CD4-positive, alpha-beta T cell treated with Interferon alpha-2 for 1 hour (primary cell): ENCODE measurements at places on chromosomes 6 and 20.
A peak's percentile ranks its signal among the peaks of the same experiment; 100 is the strongest.

- no peak for DNase-seq
These were observed 2.2 kb upstream of the BTN3A2 start for GRCh38 chr6:26362836-26363220.

DNA sequence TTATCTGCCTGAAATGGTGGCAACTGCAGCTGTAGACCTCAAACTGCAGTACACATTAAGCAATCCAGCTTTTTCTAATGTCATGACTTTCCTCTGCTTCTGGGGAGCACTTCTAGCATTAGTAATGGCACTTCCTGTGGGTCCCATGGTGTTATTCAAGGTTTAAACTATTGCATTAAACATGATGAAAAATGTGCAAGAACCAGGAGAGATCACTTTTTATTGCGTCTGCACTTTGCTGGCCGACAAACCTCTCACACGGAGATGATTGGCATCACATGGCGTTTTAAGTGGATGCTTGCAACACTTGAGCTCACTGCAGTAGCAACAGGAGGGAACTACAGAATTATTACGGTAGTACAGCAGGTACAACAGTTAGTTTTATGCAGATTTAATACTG, 148.4 kb downstream of the HIVEP2 start:
- no peak for DNase-seq

DNA sequence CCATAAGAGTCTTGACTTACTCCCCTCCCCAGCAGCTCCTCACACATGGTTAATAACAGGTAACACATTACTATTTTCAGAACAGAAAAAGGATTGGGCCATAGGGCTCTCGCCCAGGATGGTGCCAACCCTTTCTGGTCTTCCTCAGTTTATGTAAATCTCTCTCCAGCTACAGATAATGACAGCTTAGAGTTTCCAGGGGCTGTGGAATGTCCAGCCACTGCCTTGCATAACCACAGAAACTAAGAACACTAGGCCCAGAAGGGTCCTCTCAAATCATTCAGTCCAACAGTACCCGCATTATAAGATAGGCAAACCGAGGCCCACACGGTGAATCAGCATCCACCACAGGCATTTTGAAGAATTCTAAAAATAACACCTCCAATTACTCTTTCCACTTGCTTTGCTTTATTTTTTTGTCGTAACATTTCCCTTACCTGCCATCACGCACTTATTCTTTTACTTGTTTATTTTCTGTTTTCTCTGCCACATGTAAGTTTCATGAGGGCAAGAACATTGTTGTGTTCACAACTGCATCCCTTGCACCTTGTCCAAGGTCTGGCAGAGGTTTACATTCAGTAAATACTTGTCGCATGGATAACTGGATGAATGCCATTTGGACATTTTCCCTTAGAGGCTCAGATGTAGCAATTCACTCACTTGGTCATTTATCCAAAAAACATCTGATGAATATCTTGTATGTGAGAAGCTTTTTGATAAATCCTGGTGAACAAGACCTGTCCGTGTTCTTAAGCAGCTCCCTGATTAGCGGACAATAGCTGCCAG, 6.4 kb upstream of the SDC4 start:
- no peak for DNase-seq

GRCh38 chr6:137167702-137168377, 5.6 kb downstream of the IL22RA2 start:
- DNase-seq, result no peak

DNA sequence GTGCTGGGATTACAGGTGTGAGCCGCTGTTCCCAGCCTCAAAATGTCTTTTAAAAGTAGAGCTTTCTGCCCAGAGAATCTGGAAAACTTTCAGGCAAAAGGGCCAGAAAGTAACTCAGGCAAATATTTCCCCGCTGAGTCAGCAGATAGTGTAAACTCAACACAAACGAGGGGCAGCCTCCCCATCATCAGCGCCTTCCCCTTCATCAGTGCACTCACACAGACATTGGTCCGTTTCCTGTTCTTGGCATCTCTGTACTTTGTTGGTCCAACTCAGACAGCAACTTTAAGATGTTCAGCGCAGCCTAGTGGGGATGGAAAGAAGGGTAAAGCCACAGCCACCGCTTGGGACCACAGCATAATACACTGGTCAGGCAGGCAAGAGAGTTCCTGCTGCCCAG, 69.5 kb downstream of the CSE1L start:
- DNase-seq, result no peak

DNA sequence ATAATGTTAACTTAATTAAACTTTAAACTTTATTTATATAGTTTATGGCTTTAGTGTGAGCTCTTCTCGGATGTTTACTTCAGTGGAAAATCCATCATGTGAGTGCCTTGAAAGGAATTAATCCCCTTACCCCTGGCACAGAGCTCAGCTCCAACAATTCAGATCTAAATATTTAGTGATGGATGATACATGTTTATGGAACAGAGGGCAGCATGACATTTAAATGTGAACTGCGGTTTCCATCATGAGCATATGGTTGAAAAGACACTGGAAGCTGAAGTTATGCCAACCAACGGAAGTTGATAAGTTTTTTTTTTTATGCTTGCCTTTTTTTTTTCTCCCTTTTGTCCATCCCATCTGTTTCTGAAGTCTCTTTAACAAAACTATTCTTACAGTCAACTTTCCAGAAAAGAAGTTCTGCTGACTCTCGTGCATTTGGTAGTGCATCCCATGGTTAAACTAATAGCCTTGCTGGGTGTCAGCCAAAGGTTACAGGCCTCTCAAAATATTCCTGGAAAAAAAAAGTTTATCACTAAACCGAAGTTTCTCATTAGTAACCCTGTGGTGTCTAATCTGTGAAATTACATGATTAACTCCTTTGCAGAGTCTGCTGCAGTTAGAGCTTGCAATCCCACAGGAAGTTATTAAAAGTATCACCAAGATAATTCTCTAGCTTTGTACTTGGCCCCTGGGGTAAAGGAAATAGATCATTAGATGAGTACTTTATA, 243.9 kb upstream of the TCF21 start:
- DNase-seq, result no peak

- no peak for DNase-seq
These were observed 147.9 kb downstream of the VEGFA start for GRCh38 chr6:43917878-43918382.

GRCh38 chr6:116268589-116269293, 11.0 kb downstream of the TSPYL1 start:
- peak; percentile 72 for DNase-seq

DNA sequence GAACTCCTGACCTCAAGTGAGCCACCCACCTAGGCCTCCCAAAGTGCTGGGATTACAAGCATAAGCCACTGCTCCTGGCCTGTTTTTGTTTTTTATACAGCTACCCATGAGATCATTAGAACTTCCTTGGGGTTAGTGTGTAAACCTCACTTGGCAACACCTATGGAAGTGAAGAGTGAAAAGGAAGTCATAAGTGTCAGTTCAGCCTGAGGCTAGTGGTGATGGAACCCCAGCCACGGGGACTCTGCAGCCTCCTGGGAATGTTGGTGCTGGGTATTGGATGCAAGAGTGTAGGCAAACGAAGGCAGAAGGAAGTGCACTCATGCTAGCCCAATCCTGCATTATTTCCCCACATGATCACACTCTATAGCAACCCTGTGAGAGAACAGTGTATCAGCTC, 33.6 kb upstream of the FUCA2 start:
- no peak for DNase-seq

DNA sequence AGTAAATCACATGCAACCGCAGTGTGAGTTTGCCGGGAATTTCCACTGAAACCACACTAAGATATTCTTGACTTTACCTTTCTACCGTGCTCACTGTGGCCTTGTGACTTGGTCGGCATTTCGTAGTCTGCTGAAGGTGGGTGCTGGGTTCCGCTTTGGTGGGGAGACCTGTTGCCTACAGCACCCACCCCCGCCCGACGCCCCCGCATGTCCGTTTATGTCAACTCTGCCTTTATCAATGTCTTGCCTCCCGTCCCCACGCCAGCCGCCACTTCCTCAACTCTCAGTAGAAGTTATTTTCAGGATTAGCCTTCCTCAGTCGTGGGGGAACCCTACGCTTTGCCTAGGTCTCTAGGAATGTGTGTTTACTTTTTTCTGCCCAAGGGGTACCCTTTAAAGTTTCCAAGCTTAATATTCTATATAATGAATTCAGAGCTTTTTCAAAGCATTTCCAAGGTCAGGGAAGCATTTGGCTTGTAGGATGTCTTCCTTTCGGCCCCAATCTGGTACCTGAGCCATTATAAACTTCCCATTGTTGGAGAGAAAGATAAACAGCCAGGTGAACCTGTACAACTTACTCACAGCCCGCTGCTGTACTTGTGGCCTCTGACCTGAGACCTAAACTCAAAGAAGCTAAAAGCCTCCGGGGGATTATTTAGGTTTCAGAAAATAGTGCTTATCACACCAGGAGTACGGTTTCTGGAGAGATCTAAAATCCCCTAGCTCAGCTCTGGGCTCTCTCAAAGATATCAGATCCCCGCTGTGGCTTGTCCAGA, 54.2 kb downstream of the TBC1D7 start:
- DNase-seq, result peak; percentile 60

- no peak for DNase-seq
These were observed 641 bp downstream of the TCF15 start for GRCh38 chr20:609371-609964.

DNA sequence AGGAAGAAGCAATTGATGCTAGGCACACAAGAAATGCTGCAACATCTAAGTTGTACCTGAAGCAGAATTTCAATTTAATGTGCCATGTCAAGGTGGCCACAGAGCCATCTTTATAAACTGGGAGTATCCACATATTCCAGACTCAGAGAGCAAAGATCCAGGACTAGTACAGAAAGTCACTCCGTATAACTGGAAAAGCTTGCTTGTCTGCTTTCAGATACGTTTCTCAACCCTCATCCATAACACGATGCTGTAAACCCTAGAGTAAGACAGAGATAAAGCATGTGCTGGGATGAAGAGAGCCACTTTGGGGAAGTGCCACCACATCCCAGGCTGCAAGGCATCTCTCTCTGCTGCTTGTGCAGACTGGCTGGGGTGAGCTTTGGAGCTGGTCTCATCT, 134.7 kb downstream of the PACRG start:
- no peak for DNase-seq

DNA sequence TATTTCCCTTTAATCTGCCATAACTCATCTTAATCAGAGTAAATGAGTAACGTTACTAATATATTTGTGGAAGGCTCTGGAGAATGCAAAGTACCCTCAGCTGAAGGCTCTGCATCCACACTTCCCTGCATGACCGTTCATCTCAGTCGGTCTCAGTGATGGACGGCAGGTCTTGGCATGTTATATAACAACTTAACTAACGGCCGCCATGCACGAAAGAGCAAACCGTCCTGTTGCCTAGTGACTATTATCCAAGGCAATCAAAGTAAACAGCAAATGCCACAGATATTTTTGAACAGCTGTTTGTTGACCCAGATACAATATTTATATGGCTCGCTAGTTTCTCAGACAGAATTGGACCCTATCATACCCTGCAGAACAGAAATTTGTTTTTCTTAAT, 194.9 kb upstream of the SMLR1 start:
- no peak for DNase-seq

DNA sequence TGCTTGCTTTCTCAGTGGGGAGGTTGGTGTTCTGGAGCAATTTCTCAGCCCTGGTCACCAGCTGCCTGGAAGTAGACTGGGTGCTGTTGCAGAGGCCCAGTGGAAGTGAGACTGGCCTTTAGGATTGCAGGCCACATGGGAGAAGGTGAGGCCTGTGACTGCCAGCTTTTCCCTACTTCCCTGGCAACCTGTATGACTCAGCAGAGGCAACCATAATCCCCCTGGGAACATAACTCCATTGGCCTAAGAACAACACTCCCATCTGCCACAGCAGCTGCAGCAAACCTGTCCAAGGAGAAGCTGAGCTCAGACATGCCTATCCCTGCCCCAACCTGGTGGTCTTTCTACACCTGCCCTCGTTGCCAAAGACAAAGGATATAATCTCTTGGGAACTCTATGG, 473.5 kb upstream of the SPTLC3 start:
- DNase-seq, result no peak

- no peak for DNase-seq
These were observed 1.1 kb upstream of the RNGTT start for GRCh38 chr6:88964509-88964908.

DNA sequence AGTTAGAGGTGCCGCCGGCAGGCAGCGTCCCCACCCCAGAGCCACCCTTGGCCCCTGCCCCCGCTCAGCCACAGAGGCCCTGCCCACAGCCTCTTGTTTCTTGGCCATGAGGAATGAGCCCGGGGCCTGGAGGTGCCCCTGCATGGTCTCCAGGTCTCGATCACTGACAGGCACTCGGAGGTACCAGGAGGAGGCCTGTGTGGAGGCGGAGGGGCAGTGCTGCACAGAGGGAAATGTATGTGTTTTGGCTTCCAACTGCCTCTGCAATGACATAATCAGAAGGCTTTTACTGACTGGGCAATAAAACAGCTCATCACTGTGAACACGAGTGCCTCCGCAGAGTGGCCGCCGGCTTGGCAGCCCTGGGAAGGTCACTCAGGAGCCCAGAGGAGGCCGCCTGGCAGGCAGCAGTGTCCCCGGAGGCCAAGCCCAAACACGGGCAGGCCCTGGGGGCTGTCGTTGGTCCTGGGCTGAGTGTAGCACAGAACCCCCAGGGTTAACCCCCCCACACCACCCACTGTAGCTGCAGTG, 61.1 kb upstream of the GATA5 start:
- DNase-seq, result no peak

- no peak for DNase-seq
These were observed 153.4 kb downstream of the PHACTR1 start for GRCh38 chr6:12869816-12870432.

GRCh38 chr6:21597801-21598673, 4.5 kb downstream of the SOX4 start:
- no peak for DNase-seq
